ENCODE measurements at places on chromosomes 7 and 10.

DNA sequence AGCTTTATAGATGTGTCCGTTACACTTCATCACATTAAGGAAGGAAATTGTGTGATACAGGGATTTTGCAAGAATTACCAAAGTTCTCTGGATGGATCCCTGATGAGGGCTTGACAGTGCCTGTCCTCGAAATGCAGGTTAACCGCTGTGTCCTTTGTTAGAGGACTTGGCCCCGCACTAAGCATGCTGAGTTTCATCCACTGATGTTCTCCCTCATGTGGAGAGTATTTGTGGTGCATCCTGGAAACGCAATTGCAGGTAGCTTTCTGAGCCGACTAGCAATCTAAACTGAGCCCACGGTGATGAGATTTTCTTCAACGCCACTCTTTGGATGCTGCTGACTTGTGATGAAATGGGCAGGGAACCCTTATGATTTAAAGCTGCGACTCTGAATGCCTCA is 71.9 kb upstream of the STK17A start:
- DNase-seq: no peak
- H3K27me3 ChIP-seq: no peaks in the 10 kb centered on the region
- H3K36me3 ChIP-seq: no peaks in the 10 kb centered on the region
- no peak overlapping the region for H3K27ac ChIP-seq

DNA sequence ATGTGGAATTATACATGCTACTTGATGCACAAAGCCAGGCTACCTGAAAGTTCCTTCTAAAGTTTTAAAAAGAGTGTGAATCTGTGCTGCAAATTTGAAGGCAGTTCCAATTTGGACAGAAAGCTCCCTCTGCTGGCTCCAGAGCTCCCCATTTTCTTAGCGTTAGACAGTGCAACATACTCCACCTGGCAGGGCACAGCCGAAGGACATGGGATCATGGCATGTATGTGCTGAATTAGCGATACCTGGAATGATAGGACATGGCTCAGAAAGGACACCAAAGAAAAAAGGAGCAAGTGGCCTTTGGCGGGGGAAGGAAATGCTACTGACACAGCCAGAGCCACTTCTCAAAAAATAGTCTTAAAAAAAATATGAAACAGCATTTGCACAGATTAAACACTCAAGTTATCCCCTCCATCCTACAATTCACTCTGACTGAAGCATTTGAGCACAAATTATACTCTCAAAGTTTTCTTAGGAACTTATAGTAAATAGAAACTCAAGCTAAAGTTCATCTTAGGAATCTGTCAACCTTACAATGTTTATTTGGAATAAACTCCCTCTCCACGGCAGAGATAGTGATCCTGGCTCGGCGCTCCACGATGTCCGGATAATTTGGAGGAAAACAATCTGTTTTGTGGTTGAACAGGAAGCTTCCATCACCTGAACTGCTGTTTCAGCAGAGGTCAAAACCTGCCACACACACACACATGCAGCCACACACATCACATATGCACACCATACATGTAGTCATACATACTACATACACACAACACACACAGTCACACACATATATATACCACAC is 80.0 kb downstream of the C7orf25 start:
- no peak overlapping the region for H3K4me3 ChIP-seq
- no peak overlapping the region for H3K27ac ChIP-seq
- H3K27me3 ChIP-seq: no peaks in the 10 kb centered on the region

- H3K4me3 ChIP-seq: no peak overlapping the region
- no peak for DNase-seq
- no peaks in the 10 kb centered on the region for H3K4me1 ChIP-seq
- no peaks in the 10 kb centered on the region for H3K27me3 ChIP-seq
- H3K36me3 ChIP-seq: no peaks in the 10 kb centered on the region
These were observed 595.5 kb upstream of the PFKP start for GRCh38 chr10:2471811-2472210.

DNA sequence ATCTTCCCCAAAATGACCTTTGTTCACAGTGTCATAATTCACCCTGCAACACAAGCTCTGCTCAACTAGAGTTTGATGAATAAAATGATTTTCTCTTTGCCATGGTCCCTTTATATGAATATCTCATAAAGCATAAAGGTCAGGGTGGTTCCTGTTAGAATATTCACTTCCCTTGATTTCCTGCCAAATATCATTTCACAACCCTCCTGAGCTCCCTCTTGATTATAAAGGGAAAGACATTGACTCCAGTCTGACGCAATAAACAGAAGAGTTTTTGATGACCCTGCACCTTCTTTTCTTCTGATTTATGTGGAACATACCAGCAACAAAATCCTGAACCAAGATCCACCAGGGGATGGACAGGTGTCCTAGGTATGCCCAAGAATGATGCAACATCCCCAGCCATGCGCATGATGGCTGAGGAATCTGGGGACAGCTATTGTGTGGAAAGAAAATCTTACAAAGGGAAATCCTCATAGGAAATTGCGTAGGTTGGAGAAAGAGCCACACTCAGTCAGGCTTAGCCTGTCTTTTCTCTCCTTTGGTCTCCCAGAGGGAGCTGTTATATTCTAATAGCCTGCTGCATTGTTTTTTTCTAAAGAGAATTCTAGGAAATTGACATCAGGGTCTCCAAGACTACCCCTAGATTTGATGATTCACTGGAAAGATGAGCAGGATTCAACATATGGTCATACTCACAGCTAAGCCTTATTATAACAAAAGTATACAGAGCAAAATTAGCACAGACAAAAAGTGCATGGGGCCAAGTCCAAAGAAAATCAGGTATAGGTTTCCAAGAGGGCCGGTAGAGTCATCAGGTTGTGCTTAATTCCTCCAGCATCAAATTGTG is 18.8 kb downstream of the IFIT3 start:
- H3K36me3 ChIP-seq: no peaks in the 10 kb centered on the region
- H3K27ac ChIP-seq: peak overlapping the region; percentile 66
- H3K27me3 ChIP-seq: no peaks in the 10 kb centered on the region
- H3K4me1 ChIP-seq: peaks cover 65% of the 10 kb centered on the region

DNA sequence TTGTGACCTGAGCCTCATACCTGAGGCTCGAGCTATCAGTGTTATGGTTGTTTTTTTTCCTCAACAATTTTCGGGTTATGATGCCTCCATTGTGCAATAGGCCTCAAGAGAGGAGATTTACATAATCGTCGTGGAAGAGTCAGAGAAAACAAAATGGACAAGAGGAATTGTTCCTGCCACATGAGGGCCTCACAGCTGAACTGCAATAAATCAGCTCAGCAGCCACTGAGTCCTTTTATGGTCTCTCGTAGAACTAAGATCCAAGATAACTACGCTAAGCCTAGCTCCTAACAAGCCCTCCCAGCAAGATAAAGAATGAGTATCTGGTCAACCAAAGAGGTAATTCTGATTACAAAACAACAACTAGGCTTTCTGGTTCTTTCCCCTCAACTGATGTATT is 336.8 kb downstream of the WDR11 start:
- H3K27ac ChIP-seq: no peak overlapping the region
- DNase-seq: no peak
- H3K27me3 ChIP-seq: no peaks in the 10 kb centered on the region

GRCh38 chr10:116968331-116968730 is 36.7 kb downstream of the SHTN1 start:
- no peak for DNase-seq
- H3K27ac ChIP-seq: no peak overlapping the region
- no peaks in the 10 kb centered on the region for H3K4me1 ChIP-seq
- no peaks in the 10 kb centered on the region for H3K27me3 ChIP-seq
- H3K36me3 ChIP-seq: no peaks in the 10 kb centered on the region

- H3K27me3 ChIP-seq: no peaks in the 10 kb centered on the region
- H3K27ac ChIP-seq: no peak overlapping the region
- no peak for DNase-seq
- H3K36me3 ChIP-seq: peaks cover 81% of the 10 kb centered on the region
- no peak overlapping the region for H3K4me3 ChIP-seq
These were observed 12.3 kb downstream of the ELN start for GRCh38 chr7:74040101-74040790.

DNA sequence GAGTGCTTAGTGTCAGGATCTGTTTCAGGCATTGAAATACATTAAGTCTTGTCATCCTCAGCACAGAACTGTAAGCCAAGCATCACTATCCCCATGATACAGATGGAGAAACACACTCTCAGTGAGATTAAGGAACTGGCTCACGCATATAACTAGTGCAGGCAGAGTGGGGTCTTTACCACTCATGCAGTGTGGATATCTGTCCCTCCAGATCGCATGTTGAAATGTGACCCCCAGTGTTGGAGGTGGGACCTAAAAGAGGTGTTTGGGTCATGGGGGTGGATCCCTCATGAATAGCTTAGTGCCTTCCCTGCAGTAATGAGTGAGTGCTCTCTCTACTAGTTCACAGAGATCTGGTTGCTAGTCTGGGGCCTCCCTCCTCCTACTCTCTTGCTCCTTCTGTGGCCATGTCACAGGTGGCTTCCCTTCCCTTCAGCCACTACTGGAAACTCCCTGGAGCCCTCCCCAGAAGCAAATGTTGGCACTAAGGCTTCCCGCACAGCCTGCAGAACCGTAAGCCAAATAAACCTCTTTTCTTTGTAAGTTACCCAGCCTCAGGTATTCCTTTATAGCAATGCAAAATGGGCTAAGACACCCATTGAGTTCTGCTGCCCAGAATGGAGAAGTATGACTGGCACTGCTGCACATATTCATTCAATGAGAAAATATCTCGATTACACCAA is 31.8 kb upstream of the MSMB start:
- no peak overlapping the region for H3K27ac ChIP-seq
- H3K27me3 ChIP-seq: no peaks in the 10 kb centered on the region
- H3K4me1 ChIP-seq: no peaks in the 10 kb centered on the region
- H3K36me3 ChIP-seq: no peaks in the 10 kb centered on the region
- no peak for DNase-seq
- no peak overlapping the region for H3K4me3 ChIP-seq

GRCh38 chr10:88896994-88897853 is 17.2 kb downstream of the STAMBPL1 start:
- DNase-seq: no peak
- H3K4me3 ChIP-seq: no peak overlapping the region
- no peaks in the 10 kb centered on the region for H3K27me3 ChIP-seq
- peak overlapping the region; percentile 86 for H3K27ac ChIP-seq
- peaks cover 81% of the 10 kb centered on the region for H3K4me1 ChIP-seq
- no peaks in the 10 kb centered on the region for H3K36me3 ChIP-seq

- H3K27me3 ChIP-seq: no peaks in the 10 kb centered on the region
- no peak overlapping the region for H3K27ac ChIP-seq
- no peak overlapping the region for H3K4me3 ChIP-seq
- no peaks in the 10 kb centered on the region for H3K36me3 ChIP-seq
These were observed 27.6 kb downstream of the ABCC2 start for GRCh38 chr10:99809931-99810615.

DNA sequence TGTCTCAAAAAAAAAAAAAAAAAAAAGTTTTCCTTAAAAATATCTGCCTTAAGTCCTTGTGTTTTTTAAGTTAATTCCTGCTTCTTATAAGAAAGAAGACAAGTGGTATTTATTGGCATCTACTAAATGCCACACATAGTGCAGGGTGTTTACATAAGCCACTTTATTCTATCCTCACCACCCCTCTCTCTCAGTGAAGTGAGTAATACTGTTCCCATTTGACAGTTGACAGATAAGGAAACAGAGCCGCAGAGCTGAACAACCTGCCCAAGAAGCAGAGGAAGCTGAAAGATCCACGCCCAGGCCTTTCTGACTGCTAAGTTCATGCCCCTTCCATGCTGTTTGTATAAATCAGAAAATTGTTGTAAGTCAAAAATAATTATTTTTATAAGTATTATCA is 54.1 kb downstream of the ABLIM1 start:
- peaks cover 22% of the 10 kb centered on the region for H3K36me3 ChIP-seq
- no peak overlapping the region for H3K4me3 ChIP-seq
- DNase-seq: no peak
- peak overlapping the region; percentile 77 for H3K27ac ChIP-seq
- no peaks in the 10 kb centered on the region for H3K4me1 ChIP-seq

- H3K27me3 ChIP-seq: no peaks in the 10 kb centered on the region
- H3K36me3 ChIP-seq: peaks cover 8% of the 10 kb centered on the region
- H3K27ac ChIP-seq: peak overlapping the region; percentile 73
- no peak overlapping the region for H3K4me3 ChIP-seq
These were observed 59.5 kb downstream of the LARP4B start for GRCh38 chr10:871951-872403.

GRCh38 chr7:133748443-133749407 is 378.4 kb upstream of the LRGUK start:
- no peak overlapping the region for H3K27ac ChIP-seq
- DNase-seq: no peak
- no peaks in the 10 kb centered on the region for H3K36me3 ChIP-seq
- no peaks in the 10 kb centered on the region for H3K27me3 ChIP-seq
- H3K4me1 ChIP-seq: no peaks in the 10 kb centered on the region

DNA sequence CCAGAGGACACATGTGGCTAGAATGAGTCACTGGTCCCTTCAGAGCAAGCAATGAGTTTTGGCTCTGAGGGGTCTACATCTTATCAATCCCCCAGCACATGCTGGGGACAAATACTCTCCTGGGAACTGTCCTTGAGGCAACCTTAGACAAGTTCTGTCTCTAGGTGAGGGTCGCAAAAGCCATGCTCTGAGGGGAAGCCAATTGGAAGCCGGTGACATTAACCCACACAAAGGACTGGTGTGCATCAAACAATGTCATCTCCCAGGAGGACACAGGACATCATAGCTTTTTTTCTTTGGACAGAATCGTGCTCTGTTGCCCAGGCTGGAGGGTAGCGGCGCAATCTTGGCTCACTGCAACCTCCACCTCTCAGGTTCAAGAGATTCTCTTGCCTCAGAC is 111.6 kb upstream of the ZNF722 start:
- H3K4me1 ChIP-seq: no peaks in the 10 kb centered on the region
- no peaks in the 10 kb centered on the region for H3K27me3 ChIP-seq
- DNase-seq: no peak
- no peaks in the 10 kb centered on the region for H3K36me3 ChIP-seq

Measured in right atrium auricular region (tissue), 2 donors.